Activated T-helper 2 cell treated with anti-CD3 and anti-CD28 coated beads, Interferon-gamma antibody, Interleukin-2, Interleukin-4, amounts not matched to agents 10 μg/mL and 5 μg/mL and 100 μg/mL, durations not matched to agents 14 hours and 24 hours and 36 hours (primary cell): ENCODE measurements at places on chromosomes 12 and 14. TPM values are rescaled to one million over a fixed set of nuclear protein-coding genes. Genes with fewer than 3 reads are reported as not detected.

The ZNF140 gene
- 14.4 and 15.3 TPM in 2 replicates for total RNA-seq

The BAZ1A gene
- total RNA-seq, result 81.7 and 85.7 TPM in 2 replicates

The FBRSL1 gene
- 66.0 and 67.3 TPM in 2 replicates for total RNA-seq

The SYNDIG1L gene
- not detected in 2 replicates for total RNA-seq

The CLEC1B gene
- total RNA-seq, result not detected in 2 replicates
